NCI-H774 (cell line): ENCODE measurements at places on chromosomes 16 and 17.

DNA sequence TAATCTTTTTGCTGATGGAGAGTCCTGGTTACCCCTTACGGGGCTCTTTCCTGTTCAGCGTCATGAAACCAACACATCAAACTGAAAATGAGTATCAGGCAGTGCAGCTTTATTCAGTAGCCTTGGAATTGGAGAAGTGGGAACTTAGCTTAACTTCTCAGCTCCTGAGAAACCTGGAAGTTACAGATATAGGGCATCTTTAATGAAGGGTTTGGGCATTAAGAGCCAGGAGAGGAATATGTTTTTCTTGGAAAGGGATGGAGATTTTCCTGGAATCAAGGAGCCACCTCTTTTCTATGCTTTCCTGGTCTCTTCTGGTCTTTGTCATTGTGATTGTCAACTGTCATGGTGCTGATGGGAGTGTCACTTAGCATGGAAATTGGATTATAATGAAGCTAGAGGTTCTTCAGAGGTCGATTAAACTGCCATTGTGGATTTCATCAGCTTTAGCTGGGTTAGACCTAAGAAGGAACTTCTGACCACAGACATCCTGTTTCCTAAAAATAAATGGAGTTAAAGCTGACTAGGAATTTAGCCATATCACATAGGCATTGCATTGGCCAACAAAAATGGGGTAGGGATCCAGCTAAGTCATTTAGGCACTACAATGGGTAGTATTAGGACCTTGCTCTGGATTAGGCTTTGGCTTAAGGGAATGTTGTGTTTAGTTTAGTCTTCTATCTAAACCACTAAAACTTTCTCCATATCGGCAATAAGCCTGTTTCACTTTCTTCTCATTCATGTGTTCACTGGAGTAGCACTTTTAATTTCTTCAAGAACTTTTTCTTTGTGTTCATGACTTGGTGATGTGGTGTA, 186.4 kb downstream of the BCAS3 start:
- DNase-seq: no peak

DNA sequence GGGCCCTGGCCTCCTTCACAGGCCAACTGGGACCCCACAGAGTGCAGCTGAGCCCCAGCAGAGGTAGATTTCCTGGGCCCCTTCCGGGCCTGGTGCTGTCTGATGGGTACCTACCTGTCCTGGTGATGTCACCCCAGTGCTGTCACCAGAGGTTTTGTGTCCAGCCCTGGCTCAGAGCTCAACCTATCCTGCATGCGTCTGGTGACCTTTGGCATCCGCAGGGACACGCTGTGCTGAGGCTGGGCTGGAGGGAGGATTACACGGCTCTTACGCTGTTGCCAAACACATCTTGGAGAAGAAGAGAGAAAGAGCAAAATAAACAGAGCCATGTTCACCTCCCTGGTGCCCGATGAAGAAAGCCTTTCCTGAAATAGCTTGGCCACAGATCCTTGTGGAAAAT, 70.6 kb upstream of the MED9 start:
- DNase-seq: no peak

GRCh38 chr17:1509290-1509881, 7.0 kb downstream of the INPP5K start:
- DNase-seq: no peak

DNA sequence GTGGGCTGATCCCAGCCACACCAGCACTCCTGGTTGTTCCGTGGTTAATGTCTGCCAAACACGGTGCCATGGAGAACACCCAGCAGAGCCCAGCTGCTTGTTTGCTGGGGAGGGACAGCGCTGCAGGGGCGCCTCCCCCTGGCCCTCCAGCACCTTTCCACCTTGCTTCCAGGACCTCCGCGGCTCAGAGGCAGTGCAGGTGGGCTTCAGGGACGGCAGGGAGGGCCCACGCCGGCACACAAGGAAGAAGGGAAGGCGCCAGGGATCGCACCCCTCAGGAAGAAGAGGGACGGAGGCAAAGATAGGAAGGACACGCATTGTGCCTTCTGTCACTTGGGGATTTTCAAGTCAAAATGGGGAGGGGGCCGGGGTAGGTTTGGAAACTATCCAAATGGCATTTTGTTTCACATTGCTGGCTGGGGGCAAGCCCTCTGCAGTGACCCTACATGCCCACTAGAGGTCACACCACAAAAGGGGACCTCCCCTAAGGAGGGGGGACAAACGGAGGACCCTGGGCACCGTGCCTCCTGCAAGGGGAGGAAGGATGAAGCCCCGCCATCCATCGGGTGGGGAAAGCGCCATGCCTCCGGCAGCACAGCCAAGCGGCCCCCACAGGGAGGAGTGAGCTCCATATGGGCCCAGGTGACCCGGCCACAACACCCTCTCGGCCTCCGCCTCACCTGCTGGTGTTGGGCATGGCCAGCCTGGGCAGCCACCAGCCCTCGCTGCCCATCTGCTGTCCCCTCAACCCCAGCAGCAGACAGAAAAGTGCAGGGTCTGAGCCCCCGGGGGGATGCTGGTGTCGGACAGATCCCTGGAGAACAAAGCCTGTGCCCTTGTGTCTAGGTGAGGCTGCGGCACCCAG, 7.5 kb upstream of the C16orf95 start:
- DNase-seq: no peak

DNA sequence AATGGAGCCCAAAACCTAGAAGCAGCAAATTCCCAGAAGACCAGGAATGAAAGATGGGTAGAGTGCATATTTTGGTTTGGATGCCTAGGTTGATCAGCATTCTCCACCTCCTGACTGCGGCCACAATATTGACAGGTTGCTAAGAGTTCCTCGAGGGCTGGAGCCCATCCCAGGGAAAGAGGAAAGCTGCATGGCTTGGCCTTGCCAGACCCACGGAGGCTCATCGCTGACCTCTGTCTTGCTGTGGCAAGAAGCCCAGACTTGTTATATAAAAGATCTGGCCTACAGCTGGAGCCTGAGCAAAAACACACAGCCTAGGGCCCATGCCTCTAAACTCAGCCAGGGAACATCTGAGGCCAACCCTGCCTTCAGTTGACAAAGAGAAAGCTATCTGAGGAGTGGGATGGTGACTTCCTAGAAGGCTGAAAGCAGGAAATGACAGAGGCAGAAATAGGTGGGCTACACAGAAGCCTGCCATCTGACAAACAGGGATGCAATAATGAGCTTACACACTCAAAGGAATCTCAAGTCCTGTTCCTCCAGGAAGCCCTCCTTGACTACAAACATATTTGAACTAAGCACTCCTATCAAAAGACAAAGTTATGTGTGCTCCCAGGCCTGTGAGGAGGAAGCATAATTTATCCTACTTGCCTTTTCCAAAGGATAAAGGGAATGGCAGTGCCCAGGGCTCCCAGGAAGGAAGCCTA, 22.5 kb upstream of the SLC35B1 start:
- DNase-seq: no peak

DNA sequence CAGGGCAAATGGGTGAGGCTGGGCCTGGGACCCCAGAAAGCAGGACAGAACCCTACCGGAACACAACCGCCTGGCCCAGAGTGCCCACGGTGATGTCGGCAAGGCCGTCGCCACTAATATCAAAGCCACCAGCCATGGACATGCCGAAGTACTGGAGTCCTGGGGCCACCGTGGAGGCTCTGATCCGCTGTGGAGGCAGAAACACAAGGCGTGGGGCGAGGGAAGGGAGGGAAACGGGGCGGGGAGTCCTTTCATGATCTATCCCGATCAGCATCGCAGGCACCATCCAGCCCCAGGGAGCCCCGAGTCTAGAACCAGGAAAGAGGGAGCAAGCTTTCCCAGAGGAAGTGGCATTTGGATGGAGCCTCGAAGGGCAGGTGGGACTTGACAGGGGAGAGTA, 26.6 kb downstream of the HASPIN start:
- no peak for DNase-seq

- no peak for DNase-seq
These were observed 818 bp upstream of the BCAS3 start for GRCh38 chr17:60676758-60677307.

DNA sequence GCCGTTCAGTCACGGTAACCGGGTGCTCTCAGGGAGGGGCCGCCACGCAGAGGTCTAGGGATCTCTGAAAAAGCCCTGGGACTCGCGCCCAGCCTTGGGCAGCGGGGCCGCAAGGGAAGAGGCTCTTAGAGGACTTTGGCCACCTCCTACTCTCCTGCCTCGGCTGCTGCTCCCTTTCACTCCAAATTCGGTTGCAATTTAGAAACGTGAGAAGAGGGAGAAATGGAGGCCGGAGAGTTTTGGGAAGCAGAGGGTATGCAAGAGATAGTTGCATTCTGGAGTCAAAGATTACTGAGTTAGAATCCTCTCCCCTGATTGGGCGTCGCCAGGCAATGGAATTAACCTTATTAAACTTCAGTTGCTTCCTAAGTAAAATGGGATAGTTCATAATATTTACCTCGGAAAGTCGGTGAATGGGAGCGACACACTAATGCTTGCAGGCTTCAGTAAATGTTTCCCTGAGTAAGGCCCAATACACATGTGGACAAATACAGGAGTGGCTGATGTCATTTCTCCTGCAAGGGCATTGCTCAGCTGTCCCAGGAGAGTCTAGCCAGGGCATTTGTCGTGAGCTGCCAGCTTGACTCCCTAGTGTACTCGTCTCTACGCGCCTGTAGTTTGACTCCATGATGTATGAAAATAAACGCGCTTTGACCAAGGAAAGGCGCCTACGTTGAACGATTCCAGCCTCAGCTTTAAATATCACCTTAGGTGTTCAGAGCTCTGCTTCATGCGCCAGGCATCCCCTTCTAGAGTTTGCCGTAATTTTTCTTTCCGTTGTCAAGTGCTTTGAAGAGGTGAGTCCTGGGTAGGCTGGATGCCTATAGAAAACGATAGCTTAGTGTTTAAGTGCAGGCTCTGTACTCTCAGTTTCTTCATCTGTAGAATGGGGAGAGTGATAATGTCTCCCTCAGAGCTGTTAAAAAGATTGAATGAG, 667 bp downstream of the OGFOD1 start:
- peak; percentile 7 for DNase-seq

GRCh38 chr16:61344791-61345190, 691.4 kb downstream of the CDH8 start:
- no peak for DNase-seq

DNA sequence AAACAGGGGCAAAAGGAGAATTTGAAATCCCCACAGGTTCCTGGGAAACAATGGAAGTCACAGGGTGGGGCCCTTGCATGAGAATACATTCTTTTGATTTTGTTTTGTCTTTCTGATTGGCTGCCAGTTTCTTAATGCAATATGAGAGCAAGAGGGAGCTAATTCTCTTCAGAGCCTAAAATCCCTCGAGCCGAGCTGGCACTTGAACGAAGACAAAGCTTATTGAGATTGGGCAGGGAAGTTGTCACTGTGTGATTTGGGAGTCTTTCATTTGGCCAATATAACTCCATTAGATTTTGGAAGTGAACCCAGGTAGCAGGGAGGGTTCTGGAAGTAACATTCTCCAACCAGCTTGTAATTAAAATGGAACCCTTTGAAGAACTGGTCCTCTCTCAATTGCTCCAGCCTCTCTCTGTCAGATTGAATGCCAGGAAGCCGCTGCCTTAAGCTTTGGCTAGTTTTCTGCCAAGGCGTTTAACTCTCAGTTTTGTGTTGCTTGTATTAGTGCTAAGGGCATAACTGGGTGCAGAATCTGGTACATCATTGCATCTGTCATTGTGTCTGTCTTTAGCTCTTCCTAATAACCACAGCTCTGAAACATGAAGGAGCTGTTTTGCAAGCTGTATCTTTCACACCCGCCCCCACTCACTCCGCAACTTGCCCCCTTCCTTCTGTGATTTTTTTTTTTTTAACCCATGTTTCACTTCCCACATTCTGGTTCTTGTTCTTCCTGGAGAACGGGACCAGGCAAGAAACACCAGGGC, 272.0 kb downstream of the MAF start:
- no peak for DNase-seq

DNA sequence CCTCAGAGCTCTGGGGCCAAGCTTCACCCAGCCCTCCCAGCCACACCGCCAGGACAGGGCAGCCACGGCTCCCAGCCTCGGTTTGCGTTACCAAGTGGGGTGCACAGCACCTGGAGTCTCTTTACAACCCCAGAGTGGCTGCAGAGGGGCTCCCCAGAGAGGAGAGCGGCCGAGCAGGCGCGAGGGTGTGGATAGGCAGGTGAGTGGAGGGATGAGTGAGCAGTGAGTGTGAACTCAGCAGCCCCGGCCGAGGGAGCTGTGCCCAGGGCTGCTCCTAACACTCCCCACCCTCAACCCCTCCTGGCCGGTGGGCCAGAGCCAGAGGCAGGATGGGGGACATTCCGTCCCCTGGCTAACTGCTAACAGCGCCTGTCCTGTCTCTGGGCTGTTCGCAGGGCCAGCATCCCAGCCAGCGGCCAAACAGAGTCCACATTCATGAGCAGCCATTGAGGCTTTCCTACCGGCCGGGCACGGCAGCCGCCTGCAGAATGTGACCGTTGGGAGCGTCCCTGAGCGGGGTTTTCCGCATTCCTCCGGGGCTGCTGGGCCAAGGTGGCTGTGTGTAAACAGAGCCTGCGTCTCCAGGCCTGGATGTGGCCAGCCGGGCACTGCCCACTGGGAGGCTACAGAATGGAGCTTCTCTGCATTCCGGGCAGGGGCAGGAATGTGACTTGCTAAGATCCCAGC, 5.3 kb downstream of the ZNF469 start:
- DNase-seq: no peak
